ENCODE measurements at places on chromosomes 4 and X. TPM values are rescaled to one million over a fixed set of nuclear protein-coding genes. Genes with fewer than 3 reads are reported as not detected.

The DCLK2 gene
- total RNA-seq, result 13.5 TPM

The ARSJ gene
- total RNA-seq, result 12.2 TPM

The RBM3 gene
- total RNA-seq, result 159 TPM

The BST1 gene
- 3.8 TPM for total RNA-seq

The PJA1 gene
- 45.3 TPM for total RNA-seq

The ARHGAP24 gene
- total RNA-seq, result 6.1 TPM

Measured in Daoy (cell line).